ENCODE measurements at places on chromosomes 7 and 10. TPM values are rescaled to one million over a fixed set of nuclear protein-coding genes. Genes with fewer than 3 reads are reported as not detected.

- DNase-seq = no peak
Measured at GRCh38 chr7:3301831-3302618, 973 bp downstream of the SDK1 start.

DNA sequence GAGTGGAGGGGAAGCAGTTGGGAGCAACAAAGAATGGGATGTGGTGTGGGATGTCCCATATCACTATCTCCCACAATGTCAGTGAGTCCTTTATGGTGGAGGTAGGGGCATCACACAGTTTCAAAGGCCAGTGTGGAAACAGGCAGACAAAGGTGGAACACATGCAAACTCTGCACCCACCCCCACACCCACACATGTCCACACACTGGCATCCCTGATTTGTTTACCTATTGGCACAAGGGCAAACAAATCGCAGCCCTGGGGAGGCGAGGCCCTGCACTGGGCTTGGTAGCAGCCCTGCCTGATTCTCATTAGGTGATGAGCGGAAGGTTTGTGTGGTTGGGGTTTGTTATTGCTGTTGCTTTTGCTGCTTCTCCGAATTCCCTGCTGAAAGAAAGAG lies 243.3 kb downstream of the GRID1 start:
- DNase-seq = no peak

DNA sequence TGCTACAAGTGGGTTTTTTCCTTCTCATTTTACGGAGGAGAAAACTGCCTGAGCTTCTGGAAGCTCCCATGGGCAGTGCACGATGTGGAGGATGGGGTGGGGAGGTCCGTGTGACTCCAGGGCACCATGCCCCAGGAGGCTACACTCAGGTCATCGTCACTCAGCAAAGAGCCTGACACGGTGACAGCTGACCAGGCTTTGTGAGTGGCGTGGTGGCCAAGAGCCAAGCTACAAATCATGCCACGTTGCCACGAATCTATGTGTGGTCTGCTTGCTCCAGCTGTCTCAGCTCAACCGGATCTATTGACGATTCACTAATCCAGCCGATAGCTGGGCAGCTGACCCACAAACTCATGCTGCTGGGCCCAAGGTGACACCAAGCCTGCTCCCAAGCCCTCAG lies 27.6 kb upstream of the C10orf71 start:
- peak; percentile 58 for DNase-seq

GRCh38 chr7:129161524-129162225 lies 17.2 kb downstream of the TSPAN33 start:
- no peak for DNase-seq

DNA sequence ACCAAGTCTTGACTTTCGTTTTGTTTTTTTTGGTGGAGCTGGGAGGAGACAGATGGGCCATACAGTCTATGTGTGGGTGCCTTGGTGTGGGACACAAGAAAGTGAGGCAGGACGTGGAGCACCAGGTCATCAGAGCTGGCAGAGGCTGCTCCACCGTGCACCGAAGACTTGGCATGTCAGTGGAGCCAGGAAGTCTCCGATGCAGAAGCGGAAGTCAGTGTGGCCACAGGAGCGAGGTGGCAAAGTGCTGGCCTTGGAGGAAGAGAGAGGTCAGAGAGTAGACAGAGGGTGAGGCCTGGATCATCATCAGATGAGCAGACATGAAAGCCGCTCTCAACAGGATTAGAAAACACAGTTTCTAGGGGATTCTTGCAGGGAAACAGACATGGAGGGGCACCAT lies 116.8 kb downstream of the MGMT start:
- DNase-seq = no peak

DNA sequence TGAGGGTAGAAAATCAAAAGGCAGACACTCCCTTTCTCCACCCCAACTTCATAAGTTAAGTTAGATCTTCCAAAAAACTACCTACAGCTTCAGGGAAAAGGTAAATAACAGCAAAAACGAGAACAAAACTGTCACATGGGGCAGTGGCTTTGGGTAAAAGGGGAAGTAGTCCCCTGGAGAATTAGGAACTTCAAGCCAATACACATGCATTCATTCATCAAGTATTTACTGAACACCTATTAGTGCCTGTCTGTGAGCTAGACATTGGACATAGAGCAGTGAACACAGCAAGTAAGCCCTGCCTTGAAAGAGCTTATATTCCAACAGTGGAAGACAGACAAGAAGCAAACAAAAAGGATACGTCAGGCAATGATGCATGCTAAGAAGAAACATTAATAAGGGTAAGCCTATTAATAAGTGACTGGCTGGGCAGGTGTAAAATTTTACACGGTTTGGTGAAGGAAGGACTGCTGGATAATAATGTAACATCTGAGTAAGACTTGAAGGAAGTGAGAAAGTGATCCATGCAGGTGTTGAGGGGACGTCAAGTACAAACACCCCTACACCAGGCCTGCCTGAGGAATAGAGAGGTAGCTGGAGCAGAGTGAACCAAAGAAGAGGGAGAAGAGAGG lies 69.6 kb upstream of the RAPGEF5 start:
- no peak for DNase-seq

The CREB3L2 gene
- total RNA-seq = 28.7 TPM
